ENCODE measurements at places on chromosomes 1 and 21.

- no peak for DNase-seq
Measured at GRCh38 chr1:242205622-242206489, 207.0 kb upstream of the MAP1LC3C start.

DNA sequence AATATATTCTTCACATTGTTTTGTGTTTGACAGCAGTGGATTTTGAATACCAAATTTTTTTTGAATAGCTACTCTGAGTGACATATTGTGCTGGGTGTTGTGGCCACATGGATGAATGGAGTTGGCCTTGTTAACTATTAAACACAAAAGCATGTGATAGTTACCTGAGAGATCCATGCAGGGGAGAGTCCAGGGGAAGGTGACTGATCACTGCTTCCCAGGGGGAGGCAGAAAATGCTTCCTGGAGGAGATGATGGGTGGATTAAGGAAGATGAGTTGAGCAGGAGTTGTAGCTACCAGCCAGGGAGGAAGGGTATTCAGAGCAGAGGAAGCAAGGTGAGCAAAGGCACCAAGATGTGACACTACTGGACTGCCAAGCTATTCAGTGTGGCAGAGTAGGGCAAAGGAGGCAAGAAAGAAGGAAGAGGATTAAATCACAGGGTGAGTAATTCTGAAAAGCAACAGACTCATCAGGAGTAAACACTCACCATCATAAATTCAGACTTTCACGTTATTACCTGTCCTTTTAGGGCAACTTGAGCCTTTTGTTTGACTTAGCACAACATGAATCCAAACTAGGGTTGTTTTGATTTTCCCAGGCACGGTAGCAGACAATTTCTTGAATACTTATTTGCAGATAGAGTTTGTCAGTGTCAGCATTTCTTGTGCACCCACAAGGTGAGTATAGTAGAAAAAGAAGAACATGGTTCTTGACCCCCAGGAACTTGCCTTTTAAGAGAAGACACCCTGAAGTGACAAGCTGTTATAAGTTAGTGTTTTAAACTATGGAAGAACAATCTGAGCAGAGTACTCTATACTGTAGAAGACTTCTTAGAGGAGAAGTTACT lies 4.2 kb downstream of the CD46 start:
- DNase-seq = no peak

GRCh38 chr1:234840843-234841242 lies 230.9 kb upstream of the IRF2BP2 start:
- DNase-seq = no peak

GRCh38 chr1:198714271-198714670 lies 75.4 kb downstream of the PTPRC start:
- DNase-seq = no peak

DNA sequence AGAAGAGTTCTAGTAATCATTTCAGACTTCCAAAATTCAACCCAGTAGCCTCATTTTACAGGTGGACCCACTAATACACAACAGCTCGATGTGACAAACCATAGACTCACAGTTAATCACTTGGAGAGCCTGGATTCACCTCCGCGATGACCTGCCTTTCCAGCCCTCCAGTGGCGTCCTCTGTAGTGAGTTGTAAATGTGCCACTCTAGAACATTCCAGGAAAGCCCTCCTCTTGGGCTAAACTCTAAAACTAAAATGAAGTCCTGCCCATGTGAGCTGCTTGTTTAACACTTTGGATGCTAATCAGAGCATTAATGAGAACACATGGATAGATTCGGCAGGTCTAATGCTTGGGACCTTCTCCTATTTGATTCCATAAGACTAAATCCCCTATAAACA lies 140.7 kb downstream of the DHRS3 start:
- DNase-seq = no peak

- no peak for DNase-seq
Measured at GRCh38 chr1:50156241-50157010, 47.7 kb downstream of the ELAVL4 start.

DNA sequence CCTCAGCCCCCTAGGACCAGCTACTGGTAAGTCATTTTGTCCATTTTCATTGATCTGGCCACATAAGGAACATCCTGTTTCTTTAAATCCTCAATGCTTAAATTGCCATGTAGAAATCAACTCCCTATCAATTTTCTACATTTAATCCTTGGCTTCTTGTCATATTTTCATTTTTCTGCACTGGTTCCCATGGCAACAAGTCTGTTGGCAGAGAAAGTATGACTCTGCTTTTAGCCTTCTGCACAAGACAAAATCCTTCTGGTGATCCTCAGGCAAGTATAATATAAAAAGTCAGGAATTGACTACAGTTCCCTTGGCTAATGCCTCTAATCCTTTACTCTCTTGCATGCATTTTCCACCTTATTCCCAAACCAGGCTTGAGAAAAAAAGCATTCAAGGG lies 65.0 kb downstream of the LRRC40 start:
- DNase-seq = no peak

DNA sequence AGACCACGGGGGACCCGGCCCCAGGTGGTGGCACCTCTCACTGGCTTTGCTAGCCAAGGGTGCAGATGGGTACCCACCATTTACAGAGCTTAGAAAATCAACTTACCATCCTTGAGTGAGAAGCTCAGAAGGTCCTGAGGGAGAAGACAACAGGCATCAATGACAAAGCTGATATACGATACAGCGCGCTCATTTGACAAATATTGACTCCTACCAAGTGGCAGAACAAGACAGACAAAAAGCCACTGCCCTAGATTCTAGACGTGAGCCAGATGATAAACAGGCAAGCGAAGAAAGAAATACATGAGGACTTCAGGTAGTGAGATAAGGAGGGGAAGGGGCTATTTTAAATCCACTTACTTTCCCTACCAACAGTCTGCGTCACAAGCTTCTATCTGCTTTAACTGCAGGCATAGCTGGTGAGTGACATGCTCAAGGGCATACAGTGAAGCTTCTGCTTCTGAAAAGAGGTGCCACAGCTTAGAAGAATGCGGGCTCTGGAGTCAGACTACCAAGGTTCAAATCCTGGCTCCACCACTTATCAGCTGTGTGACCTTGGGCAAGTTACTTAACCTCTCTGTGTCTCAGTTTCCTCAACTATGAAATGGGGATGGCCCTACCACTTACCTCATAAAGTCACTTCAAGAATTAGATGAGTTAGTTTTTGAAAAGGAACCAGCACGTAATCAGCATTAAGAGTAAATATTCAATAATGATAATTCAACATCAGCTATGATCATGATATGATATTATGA lies 29.1 kb downstream of the TMCO4 start:
- DNase-seq = no peak

DNA sequence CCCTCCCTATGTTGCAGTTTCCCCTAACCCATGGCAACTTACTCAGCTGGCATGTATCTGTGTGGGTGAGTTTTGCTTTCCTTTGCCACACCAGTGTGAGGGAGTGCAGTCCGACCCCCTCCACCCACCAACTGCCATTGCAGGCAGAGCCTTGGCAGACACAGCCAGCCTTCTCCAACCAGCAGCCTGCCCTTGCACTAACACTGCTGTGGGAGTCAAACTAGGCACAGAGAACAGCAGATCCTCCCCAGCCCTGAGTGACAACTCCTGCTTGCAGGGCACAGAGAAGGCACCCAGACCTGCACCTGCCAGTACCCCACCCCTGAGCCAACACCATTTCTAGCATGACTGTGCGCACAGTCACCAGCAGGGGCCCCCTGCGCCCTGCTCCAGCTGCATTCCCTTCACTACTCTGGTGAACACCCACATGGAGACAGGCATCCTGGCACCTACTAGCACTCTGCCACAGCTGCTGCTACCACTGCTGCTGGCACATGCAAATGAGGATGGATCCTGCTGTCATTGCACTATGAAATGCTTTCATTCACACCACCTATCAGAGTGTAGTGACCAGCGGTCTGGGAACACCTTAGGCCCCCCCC lies 98.4 kb downstream of the MAGI3 start:
- DNase-seq = no peak

GRCh38 chr1:40053138-40053887 lies 12.8 kb downstream of the CAP1 start:
- DNase-seq = no peak

GRCh38 chr21:42321231-42321630 lies 6.0 kb upstream of the TFF3 start:
- no peak for DNase-seq

DNA sequence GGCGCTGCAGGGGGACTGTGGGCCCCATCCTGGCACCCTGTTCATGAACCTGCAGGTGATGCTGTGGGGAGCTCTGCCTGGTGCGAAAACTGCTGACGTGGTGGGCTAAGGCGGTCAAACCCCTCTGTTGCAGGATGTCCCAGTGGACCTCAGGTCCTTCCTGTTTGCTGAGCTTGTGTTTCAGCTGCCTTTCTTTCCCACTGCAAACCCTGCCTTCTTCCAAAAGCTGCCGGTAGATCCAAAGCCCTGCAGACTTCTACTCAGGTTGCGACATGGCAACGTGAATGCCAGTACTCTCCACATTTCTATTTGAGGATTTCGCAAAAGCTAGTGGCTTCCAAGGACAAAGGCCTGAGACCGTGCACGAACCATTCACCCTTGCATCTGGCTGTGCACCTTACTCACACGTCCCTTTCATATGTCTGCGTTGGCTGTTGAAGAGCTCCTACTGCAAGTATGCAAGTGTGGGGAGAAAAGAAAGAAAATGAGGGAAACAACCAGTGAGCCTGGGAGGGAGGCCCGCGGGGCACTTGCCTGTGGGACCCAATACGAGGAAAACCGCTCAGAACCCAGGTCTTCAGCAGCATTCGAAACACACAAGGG lies 6.2 kb upstream of the RRP1 start:
- no peak for DNase-seq

DNA sequence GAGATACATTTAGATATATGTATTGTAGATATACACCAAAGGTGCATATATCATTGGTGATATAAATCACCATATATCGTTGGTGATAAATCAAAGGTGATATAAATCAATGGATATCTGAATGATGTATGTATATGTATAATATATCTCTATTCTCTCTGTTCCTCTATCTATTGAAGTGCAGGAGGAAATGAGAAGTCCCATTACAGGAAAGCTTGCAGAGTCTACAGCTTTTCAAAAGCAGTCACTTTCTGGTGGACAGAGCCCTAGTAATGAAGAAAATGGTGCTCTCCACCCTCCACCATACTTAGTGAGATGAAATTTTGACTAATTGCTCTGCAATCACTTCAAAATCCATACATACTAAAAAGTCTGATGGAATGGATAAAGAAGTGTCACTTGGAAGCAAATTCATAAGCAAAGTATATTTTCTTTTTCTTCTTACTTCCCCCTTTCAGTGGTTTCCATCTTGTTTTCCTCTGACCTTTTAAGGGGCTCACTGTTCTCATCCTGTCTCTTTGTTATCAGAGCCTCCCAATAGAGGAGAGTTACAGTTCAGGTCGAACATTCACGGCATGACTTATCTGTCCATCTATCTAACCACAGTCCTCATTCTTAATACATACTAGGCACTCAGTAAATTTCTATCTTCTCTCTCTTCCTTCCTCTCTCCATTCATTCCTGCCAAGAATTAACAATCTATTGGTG lies 227.2 kb downstream of the KCNJ6 start:
- DNase-seq = no peak

DNA sequence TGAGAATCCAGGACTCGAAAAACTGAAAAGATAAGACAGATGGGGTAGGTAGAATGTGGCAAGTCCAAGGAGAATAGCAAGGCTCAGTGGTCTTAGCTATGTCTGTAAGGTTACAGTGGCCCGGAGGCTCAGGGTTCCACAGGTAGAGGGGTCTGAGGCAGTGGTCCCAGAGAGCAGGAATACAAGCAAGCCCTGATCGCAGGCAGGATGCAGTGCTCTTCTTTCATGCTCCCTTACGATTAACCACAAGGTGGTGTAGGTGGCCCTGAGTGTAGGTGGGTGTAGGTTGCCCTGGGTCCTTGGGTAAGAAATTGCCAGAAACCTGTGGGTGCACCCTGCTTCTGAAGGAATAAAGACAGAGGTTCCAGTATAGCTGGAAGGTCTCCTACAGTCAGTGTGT lies 99.1 kb upstream of the RAB3GAP2 start:
- no peak for DNase-seq

- no peak for DNase-seq
Measured at GRCh38 chr1:111618081-111618480, 1.5 kb upstream of the RAP1A start.

GRCh38 chr1:164733070-164733469 lies 174.1 kb downstream of the PBX1 start:
- no peak for DNase-seq

GRCh38 chr1:187443939-187444338 lies 615.2 kb downstream of the PLA2G4A start:
- no peak for DNase-seq

DNA sequence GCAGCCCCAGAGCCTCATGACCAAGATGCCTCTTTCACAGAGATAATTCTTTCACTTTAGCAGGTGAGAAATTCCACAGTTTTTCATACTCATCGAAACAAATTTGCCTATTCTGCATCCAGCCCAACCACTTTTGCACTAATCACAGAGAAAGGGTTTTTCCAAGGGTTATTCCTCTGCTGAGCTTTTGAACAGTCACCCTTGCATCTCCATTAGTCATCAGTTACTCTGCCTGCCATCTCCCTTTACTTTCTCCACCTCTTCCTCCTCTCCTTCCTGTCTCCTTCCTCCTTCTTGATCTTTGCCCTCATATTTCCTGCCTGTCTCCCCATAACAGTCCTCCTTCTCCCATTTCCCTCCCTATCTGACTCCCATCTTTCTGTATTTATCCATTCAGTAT lies 43.9 kb downstream of the FH start:
- DNase-seq = no peak

DNA sequence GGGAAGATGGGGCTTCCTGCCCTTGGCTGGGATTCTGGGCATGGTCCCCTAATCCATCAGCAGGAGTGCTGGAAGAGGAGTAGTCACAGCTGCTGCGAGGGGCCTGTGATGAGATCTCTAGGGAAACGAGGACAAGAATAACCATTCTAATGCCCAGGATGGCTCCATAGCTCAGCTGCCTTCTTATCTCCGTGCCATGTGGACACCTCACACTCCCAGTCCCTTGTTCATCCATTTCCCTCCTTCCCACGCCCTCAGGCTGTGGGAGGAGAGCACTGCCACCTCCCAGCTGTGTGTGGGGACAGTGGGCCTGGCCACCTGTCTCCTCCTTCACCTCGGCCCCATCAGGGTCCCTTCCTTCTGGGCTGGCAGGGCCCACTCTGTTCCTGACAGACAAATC lies 16.1 kb upstream of the ETV3 start:
- DNase-seq = no peak

DNA sequence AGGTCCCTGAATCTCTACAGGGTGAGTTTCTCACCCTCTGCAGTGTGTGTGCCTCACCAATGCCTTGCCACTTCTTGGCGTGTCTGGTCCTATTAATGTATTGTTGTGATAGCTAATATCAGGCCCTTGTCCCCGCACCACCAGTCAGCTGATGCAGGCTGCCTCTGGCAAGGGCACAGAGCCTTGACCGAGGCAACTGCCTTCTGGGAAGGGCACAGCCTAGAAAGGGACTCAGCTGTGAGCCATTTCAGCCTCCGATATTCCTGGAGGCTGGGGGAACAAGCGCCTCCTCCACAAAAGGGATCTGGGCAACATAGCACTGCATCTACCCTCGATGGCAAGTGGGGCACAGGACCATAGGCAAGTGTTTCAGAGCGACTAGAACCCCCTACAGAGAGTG lies 27.0 kb downstream of the IL10RB start:
- DNase-seq = no peak
